ENCODE measurements at places on chromosomes 12 and 14.

GRCh38 chr12:51863933-51864832, 15.7 kb upstream of the FIGNL2 start:
- peak; percentile 44 for DNase-seq

DNA sequence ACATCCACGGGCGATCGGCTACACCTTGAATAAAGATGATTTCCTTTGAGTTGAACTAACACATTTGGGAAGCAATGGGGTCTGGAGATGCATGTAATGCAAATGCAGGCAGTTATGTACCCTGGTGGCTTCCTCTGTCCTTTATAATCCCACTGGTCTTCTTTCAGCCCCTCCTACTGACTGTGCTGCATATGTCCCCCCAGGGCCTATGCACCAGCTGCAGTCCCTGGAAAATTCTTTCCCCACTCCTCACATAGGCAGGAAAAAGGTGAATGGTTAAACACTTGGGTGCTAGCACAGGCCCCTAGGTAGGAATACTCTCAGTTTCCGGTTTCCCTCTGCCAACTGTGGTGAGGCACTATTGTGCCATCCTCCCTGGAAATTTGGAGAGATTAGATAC, 294.8 kb upstream of the SOX5 start:
- DNase-seq = no peak

GRCh38 chr12:4743046-4743445, 22.8 kb downstream of the GALNT8 start:
- DNase-seq = no peak

DNA sequence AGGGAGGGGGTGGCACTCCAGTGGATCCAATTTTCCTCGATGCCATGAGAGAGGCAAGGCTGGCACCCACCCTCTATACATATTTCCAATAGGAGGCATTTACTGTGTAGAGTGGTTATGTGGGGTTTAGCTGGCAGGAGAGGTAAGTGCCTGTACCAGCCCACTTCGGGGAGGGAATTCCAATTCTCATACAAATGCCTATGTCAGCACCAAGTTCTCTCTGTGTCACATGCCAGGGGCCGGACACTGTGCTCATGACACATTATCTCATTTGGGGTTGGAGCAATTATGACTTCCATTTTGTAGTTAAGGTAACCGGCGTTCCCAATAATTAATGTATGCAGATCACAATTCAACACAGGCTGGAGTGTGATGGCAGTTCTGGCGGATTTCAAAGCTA, 284.3 kb downstream of the KSR2 start:
- DNase-seq = no peak

DNA sequence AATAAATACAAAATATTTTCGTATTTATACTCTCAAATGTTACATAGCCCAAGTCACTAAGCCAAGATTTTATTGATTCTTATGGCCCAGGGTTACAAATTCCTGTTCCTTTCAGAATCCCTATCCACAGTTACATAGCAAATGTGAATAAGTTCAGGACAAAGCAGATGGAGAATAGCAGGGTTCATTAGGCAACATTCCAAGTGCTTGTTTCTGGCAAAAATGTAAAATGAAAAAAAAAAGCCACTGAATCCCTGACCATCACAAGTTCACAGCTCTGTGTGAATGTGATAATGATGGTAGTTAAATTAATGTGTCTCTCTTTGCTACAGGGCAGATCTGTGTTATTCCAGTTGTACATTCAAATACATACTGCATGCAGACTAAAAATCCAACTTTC, 74.6 kb downstream of the KCNC2 start:
- DNase-seq = no peak

GRCh38 chr12:113329791-113330417, 5.0 kb downstream of the SLC8B1 start:
- DNase-seq = no peak

DNA sequence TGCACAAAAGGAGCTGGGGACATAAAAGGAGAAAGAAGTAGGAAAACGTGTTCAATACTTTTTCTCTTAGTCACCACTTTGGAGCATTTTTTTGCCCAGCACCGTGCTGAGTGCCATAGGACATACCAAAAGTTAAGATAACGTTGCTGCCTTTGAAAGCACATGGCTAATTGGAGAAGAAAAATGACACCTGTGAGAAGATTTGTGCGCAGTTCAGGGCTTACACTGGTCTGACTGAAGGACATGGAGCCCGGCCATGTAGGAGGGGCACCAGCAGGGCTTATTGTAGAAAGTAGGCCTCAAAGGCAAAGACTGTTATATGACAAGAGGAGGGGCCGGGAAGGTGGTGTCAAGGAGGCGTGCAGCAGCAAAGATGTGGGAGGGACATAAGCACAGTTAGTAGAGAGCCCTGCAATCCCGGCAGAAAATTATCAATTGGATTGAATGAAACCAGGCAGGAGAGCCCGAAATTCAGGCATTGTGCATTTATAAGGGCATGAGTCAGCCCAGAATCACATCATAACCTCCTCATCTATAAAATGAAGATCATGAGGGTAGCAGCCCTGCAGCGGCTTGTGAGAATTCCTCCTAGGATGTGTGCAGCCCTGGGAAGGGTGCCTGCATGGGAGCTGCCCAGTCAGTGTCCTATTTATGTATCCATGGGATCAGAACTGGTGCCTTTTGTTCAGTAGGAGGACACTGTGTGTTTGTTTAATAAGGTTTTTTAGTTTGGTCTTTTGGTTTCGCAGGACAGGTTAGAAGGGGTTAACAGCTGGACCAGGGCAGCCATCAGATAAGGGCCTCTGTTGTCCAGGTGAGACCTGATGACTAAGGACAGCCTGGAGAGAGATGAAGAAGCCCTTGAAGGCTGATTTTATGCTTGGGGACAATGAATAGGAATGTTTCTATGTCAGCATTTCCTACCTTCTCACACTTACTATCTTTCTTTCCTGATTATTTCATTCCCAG, 122.4 kb downstream of the GPR135 start:
- DNase-seq = no peak

GRCh38 chr14:95318399-95319311, 1.1 kb downstream of the CLMN start:
- DNase-seq = no peak

- DNase-seq = no peak
Measured at GRCh38 chr14:58296726-58297125, 1.6 kb upstream of the ARID4A start.

- DNase-seq = no peak
Measured at GRCh38 chr14:52934762-52935161, 16.1 kb downstream of the FERMT2 start.

- DNase-seq = no peak
Measured at GRCh38 chr14:98947911-98948595, 323.9 kb downstream of the BCL11B start.

- DNase-seq = no peak
Measured at GRCh38 chr12:121581686-121582429, 1.0 kb upstream of the KDM2B start.

- DNase-seq = no peak
Measured at GRCh38 chr12:71748081-71748850, 6.4 kb upstream of the RAB21 start.

GRCh38 chr14:76832503-76832988, 6.3 kb downstream of the LRRC74A start:
- DNase-seq = no peak

DNA sequence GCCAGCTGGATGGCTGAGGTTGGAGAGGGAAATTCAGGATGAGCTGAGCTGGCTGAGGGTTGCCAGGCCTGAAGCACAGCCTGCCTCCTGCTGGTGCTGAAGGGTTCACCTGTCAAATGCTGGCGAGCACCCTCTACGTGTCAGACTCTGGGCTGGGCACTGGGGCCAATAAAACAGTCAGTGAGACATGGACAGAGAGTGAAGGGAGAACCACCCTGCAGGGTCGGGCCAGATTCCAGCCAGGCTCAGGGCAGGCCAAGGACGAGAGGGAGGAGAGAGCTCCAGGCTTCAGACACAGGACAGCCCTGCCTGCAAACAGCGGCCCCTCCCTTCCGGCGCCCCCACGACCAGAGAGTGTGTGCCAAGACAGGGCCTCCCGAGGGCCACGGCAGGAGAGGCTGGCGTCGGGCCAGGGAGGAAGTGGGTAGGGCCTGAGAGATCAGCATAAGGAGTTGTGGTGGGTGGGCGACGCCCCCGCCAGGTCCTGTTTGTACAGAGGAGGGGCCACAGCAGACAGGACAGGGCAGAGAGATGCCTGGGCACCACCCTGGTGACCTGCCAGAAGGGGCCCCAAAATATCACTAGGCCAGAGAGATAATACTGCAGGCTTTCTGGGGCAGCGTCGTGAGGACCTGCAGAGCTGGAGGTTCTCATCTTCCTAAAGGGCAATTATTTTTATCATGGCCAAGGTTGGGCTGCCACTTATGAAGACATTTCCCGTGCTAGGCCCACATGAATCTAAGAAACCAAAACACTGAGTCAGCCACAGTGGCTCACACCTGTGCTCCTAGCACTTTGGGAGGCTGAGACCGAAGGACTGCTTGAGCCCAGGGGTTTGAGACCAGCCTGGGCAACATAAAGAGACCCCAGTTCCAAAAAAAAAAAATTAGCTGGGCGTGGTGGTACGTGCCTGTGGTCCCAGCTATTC, 73.1 kb upstream of the GPR68 start:
- peak; percentile 75 for DNase-seq

DNA sequence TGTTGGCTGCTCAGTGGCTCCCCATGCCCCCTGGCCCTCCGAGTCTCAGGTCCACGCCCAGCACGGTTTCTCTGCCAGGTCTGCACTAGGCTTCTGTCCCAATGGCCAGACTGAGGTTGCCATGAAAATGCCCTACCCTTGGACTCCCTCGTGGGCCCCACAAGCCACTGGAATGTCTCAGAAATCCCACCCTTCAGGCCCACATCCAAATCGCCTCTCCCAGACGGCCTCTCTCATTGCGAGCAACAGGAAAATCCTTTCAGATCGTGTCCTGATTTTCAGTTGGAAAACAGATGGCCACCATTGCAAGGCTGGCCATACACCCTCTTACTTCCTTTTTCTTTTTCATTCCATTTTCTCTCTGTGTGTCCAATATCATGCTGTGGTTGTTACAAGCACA, 77.3 kb downstream of the IRF2BPL start:
- DNase-seq = no peak

GRCh38 chr12:68097386-68097785, 62.2 kb downstream of the IFNG start:
- no peak for DNase-seq

DNA sequence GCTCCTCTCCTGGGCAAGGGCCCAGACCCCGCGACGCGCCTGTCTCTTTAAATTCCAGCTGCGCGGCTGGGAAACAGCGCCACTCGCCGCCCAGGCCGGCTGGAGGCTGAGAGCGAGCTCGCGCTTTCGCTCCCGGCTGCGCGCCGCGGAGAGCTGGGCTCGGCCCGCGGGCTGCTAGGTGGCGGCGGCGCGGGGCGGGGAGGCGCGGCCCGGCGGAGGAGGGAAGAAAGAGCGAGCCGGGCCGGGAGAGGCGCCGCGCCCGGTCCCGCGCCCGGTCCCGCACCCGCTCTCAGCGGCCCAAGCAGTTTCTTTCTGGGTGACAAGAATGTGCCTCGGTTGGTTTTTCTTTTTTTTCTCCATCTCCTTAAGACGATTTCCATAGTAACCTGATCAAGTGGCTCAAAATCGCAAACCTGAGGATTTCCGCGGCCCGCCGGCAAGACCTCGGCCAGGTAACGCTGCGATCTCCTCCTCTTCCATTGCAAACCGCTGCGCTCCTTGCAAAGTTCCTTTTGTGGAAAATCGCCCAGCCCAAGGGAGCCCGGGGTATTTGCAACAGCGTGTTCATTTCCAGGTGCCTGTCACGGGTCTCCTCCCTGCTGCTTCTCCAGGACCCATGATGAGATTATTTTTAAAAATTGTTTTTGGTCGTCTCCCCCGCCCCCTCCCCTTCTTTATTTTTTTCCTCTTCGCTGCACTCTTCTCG, 259.5 kb upstream of the E2F7 start:
- peak; percentile 27 for DNase-seq

- DNase-seq = no peak
Measured at GRCh38 chr14:35320472-35320871, 28.3 kb downstream of the PSMA6 start.

- no peak for DNase-seq
Measured at GRCh38 chr14:49220492-49220891, 365.7 kb downstream of the RPS29 start.

GRCh38 chr12:11592484-11592883, 57.0 kb upstream of the ETV6 start:
- DNase-seq = no peak

- no peak for DNase-seq
Measured at GRCh38 chr14:93056840-93057585, 58.7 kb downstream of the ITPK1 start.

DNA sequence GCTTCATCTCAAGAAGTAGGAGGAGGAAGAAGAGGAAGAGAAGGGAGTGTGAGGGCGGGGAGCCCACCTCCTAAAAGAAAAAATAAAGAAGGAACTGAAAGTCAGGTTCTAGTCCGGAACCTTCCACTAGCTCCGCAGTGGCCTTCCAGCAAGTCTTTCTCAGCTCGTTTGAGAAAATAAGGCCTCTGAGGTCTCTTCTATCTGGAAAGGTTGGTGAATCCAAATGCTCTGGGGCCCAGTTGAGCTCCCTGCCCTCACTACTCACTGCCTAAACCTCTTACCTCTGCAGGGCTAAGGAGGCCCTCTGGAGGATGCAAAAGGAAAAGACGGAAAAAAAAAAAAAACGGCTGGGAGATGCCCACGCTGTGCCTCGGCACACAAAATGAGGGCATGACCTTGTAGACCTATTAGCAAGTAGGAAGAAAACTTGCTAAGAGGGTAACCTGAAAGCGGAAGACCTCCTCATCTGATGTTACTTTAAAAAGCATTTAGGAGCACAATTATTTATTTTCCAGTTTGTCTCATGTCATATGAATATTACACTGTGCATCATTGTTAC, 35.9 kb downstream of the FBLN5 start:
- DNase-seq = no peak

DNA sequence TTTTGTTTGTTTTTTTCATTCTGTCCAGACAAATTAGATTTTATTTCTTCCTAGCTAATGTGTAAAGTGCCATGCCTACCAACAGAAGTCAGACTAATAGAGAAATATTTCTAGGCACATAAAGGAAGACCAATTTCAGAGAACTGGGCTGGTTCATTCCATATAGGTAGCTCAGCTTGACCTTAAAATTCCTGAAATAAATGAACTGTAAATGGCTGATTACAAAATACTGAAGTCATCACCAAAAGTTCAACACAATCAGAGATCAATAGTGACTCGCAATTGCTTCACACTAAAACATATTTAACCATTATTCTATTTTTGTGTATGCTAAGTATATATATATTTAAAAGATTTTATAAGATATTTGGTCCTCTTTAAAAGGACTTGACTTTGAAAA, 34.2 kb downstream of the PTPRB start:
- DNase-seq = no peak

- DNase-seq = no peak
Measured at GRCh38 chr12:27971606-27972005, 927 bp downstream of the PTHLH start.

GRCh38 chr12:10701131-10701681, 21.9 kb downstream of the YBX3 start:
- peak; percentile 18 for DNase-seq

Data from activated T-cell treated with anti-CD3 and anti-CD28 coated beads for 48 hours (primary cell).